NCI-H1694 treated with DMSO at 0.1 percent for 48 hours (cell line): ENCODE measurements at places on chromosomes 11 and 22.

DNA sequence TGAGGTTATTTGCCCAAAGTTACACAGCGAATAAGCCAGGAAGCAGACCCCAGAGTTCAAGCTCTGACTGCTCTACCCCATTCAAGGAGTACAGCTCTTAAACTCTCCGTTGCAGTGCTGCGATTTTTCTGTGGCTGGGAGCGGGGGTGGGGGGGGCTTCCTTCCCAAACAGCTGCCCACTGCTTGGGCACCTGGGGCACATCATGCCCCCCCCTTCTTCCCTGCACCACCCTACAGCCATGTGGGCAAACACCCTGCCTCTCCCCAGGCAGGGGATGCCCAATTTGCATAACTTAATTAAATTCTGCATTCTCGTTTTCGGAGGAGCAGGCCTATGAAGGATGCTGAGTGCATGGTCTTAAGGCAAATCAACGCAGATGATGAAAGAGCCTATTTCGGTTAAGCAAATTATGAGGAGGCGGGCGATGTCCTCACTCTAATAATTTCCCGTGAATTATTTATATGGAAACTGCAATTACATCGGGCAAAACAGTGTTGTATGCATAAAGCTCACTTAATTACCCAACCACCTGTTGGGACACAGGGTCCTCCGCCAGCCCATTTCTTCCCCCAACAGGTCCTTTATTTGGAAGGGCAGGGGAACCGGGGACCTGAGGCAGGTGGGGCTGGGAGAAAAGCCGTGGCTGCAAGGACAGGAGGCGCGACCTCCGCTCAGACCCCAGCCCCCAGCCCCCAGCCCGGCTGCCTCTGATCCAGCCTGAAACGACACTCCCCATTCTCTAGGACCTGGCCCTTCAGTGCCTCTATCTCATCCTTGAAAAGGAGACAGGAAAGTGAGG, 610.5 kb downstream of the BUD13 start:
- no peak for DNase-seq

- DNase-seq = peak; percentile 16
Observed at GRCh38 chr22:23282089-23282501, 101.8 kb downstream of the BCR start.

DNA sequence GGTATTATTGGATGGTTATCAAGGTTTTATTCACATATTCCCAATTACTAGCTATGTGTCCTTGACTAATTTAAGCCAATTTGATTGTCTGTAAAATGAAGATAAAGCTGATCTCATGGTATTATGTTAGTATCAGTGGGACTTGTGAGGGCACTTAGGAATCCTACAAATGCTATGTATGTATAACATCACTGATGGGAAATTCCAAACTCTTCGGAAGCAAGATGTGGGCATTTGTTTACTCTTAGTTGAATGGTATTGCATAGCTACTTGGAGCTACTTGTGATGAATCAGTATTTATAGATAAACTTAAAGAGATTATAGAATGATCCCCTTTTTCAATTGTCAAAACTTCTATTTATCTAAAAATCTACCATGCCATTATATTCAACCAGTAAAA, 239.9 kb downstream of the CNTN5 start:
- no peak for DNase-seq

DNA sequence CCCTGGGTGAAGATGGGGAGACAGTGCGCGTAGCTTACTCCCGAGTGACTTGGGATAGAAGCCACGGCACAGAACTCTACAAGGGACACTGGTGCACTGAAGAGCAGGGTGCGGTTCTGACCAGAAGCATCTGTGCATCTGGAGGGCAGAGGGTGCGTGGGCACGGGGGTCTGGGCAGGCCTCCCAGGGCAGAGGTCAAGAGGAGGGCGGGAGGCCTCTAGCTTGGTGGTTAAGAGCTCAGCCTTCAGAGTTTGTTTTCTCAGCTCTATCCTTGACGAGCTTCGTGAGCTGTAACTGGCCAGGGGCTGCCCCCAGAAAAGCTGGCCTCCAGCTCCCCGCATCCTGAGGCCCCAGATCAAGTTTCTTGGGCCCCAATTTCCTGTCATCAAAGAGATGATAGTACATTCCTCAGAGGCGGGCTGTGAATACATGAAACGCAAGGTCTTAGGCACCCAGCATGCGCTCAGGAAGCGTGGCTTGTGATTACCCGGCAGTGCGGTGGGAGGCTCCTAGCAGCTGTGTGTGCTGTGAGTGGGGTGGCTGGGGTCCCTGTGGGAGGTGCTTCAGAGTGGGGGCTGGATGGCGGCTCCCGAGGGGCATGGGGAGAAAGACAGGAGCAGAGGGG, 6.0 kb upstream of the BID start:
- DNase-seq = no peak

DNA sequence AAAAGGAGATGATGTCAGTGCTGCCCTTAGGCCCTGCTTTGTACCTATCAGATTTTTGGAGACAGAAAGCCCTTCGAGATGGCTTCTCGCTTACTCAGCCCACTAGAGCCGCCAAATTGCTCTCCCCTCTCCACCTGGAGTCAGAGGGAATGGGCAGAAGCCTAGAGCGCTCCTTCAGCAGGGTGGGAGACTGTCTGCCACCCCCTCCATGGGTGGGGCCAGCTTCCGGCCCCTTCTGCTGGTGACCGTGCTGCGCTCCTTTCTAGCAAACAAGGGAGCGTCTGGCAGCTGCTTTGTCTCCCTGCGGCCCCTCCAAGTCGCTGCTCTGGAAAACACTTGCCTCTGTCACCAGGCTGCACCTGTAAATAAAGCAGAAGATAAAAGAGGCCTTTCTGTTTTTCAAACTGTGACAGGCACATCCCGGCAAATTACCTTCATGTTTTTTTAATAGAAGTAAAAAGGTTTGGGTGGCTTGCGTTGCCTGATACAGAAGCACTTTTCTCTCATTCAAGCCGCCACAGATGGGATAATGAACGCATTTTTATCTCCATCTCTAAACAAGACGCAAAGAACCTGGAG, 145.7 kb upstream of the NECTIN1 start:
- DNase-seq = no peak

GRCh38 chr11:40293655-40294348, 1165.7 kb downstream of the LRRC4C start:
- DNase-seq = no peak
